ENCODE measurements at places on chromosomes 7 and 10. TPM values are rescaled to one million over a fixed set of nuclear protein-coding genes. Genes with fewer than 3 reads are reported as not detected.

DNA sequence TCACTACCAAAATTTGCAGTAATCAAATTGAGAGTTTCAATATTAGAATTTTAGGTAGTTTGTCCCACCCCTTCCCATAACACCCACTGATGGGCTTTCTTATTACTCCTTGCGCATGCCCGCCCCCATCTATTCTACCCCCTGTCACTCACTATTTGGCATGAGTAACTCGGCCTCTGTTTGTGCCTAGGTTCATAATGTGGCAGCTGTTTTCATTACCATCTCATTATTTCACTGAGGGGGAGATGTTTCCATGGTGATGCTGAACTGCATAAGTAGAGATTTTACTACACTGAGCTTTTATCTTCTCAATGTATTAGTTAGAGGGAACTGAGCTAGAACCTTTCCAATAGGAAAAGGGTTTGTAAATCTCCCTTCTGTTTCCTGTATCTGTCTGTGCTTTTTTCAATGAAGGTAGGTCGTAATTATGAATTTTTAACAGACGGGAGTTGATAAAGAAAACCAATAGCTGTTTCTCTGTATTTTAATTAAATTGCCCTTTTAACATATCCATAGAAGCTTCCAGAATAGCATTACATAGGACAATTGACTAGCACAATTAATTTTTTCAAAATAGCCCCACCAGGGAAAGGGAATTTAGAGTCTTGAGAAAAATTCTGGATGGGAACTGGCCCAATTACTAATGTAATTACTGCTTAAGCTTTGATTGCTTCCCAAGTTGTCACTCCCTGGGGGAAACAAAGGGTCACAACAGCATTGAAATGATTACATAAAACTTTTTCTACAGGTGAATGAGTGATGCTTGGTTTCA is 33.4 kb downstream of the PRPS1L1 start:
- DNase-seq: no peak

GRCh38 chr10:6416892-6417512 is 163.1 kb downstream of the PRKCQ start:
- DNase-seq: peak; percentile 43

GRCh38 chr10:110042181-110042580 is 34.4 kb downstream of the ADD3 start:
- no peak for DNase-seq

GRCh38 chr7:57305192-57305748 is 144.7 kb upstream of the ZNF716 start:
- DNase-seq: no peak

DNA sequence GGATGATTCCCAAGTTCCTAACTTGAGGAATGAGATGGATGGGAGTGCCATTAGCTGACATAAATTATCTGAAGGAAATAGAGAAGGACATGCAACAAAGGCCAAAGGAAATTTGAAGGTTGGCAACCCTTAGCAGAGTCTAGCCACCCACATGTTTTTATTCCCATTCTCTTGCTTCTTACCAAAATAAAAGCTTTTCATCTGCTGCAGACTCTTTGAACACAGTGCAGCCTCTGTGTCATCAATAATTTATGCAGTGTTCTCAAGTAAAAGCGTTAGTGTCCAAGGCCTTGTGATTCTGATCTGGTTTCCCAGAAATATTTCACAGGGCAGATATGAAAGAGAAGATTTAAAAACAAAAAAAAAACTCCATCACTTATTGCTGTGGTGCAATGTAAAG is 98.5 kb downstream of the ST7 start:
- no peak for DNase-seq

- no peak for DNase-seq
Observed at GRCh38 chr10:124301736-124302135, 117.0 kb downstream of the OAT start.

DNA sequence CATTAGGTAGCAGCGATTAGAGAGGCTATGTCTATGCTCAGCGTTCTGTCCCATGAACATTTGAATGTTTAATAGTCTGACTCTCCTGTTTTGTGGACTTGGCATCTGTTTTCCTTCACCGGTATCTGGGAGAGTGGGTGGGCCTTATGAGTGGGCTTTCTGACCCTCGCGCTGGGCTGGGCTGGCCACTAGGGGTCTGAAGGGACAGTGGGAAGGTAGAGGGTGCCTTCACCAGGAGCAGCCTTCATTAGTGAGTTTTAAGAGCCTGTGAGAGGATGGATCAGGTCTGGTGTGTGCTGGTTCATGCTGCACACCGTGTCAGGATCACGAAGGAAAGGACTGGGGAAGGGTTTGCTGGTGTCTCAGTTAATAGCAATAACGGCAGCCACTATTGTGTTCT is 33.4 kb downstream of the DCLRE1A start:
- no peak for DNase-seq

- DNase-seq: no peak
Observed at GRCh38 chr10:97718659-97719142, 5.2 kb downstream of the MARVELD1 start.

Gene IFIT2
- polyA plus RNA-seq: 9.9 TPM

Gene GTPBP4
- 23.4 TPM for polyA plus RNA-seq

DNA sequence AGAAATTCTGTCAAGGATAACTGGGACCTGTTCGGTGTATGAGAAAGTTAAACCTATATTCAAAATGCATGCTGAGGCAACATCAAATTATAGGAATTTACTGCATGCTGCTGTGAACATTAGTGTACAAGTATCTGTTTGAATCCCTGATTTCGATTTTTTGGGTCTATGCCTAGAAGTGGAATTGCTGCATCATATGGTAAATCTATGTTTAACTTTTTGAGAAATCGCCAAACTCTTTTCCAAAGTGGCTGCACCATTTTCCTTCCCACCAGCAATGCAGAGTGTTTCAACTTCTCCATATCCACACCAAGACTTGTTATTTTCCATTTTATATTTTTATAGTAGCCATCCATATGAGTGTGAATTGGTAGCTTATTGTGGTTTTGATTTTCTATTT is 306.7 kb downstream of the GPR158 start:
- DNase-seq: no peak

Gene LBX1
- not detected for polyA plus RNA-seq

GRCh38 chr7:137245186-137245585 is 98.3 kb downstream of the PTN start:
- no peak for DNase-seq

DNA sequence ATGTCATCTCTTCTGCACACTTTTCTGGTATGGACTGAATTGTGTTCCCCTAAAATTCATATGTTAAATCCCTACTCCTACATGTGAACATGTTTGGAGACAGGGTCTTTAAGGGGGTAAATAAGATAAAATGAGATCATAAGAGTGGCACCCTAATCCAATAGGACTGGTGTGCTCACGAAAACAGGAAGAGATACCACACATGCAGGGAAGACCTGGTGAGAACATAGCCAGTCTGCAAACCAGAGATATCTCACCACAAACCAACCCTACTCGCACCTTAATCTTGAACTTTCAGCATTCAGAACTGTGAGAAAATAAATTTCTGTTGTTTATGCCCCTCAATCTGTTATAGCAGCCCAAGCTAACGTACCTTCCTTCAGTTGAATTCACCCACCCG is 51.8 kb downstream of the VWDE start:
- no peak for DNase-seq

- no peak for DNase-seq
Observed at GRCh38 chr7:98771519-98771918, 98.3 kb downstream of the TMEM130 start.

DNA sequence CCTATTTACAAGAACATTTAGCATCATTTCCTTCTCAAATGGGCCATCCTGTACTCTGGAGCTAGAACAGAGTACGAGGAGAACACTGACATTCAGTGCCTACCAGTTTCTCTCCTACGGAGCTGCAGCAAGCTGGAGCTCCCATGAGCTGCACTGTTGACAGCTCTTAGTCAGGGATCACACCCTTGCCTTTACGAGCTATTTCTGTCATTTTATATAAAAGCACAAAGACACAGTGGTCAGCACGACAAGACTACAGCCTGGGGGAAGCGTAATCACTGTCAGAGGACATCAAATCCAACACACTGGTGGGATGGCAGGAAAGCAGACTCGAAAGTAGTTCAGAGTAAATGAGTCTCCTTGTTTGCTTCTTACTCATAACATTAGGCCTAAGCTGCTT is 2.7 kb downstream of the CDCA7L start:
- no peak for DNase-seq

Gene CDNF
- 5.3 TPM for polyA plus RNA-seq

GRCh38 chr7:255038-255435 is 34.9 kb upstream of the FOXL3 start:
- no peak for DNase-seq

Measured in naive thymus-derived CD4-positive, alpha-beta T cell (primary cell).